ENCODE measurements at places on chromosomes 11 and 22.
A peak's percentile ranks its signal among the peaks of the same experiment; 100 is the strongest.

DNA sequence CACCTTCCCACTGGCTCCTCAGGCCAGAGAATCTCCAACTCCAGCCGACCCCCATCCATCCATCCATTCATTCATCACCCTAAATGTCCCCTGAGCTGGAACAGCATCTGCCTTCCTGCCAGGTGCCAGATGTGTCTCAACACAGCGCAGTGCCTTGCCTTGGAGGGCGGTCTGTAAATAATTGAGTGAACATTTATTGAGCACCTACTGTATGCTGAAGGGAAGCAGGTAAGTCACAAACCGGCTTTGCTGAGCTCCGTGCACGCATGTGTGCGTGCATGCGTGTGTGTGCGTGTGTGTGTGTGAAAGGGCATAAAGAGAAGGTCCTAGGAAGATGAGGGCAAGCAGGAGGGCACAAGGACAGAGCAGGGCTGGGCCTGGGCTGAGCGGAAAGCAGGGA, 10.2 kb downstream of the KCNJ4 start:
- DNase-seq, result no peak

GRCh38 chr11:125463590-125464269, 32.3 kb downstream of the FEZ1 start:
- DNase-seq, result no peak

DNA sequence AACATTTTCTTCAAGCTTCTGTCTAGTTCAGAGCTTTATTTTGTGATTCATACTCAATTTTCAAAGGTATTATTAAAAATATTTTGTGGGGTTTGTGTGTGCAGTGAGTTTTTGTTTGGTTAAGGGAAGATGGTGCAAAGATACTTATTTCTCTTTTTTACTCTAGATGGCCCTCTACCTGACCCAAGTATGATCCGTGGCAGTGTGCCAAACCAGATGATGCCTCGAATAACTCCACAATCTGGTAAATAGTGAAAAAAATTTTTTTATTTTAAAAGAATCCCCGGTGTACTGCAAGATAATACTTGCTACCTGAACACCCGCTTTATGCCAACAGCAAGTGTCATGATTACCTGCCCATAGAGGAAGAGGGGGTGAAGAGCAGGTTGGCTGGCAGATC, 54.2 kb downstream of the EP300 start:
- DNase-seq, result no peak

DNA sequence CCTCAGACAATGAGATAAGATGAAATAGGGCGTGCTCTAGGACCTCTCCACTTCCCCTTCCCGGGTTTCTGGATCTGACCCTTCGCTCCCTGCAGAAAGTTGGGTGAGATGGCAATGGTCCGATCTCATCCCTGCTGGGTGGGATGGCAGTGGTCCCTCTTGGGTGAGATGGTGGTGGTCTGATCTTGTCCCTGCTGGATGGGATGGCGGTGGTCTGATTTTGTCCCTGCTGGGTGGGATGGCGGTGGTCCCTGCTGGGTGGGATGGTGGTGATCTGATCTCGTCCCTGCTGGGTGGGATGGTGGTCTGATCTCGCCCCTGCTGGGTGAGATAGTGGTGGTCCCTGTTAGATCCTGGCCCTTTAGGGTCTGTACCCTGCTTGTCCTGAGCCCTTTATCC, 21.3 kb downstream of the ST14 start:
- no peak for DNase-seq

DNA sequence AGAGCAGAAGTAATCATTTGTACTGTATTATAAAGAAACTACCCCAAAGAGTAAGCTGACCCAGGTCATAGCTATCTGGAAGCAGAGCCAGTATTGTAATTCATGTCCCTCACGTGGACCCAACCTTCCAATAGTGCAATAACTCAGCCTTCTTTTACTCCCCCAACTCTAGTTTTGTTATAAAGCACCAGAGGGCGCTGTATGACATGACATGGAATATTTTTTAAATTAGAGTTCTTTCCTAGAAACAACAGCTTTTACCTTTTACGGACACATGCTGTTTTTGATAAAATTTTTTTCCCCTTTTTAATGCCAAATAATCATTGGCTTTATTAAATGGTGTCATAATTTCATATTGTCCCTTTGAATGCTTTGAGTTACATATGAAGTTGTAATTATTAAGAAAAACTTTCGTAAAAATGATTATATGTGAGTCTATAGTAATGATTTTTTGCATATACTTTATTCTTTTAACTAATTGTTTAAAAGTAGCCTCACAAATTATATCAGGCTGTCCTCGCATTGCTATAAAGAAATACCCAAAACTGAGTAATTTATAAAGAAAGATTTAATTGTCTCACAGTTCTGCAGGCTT, 76.9 kb downstream of the DKK3 start:
- peak; percentile 13 for DNase-seq

- no peak for DNase-seq
Measured at GRCh38 chr11:74276581-74276980, 34.9 kb downstream of the P4HA3 start.

DNA sequence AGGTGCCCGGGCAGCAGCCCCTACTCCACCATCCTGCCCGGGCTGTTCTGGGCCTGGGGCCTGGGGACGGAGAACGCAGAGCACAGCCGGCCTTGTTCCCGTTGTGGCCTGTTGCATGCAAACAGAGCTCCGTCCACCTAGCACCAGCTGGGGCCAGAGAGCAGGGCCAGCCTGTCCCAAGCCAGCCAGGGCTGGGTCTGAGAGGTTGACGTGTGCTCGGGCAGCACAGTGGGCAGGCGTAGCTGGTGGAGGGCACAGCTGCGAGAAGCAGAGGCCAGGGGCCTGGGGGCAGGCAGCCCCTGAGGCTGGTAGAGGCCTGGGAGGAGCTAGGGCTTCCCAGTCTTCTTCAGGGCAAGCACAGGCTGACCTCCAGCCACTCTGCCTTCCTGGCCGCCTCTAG, 1192.6 kb downstream of the BRD1 start:
- DNase-seq, result no peak

DNA sequence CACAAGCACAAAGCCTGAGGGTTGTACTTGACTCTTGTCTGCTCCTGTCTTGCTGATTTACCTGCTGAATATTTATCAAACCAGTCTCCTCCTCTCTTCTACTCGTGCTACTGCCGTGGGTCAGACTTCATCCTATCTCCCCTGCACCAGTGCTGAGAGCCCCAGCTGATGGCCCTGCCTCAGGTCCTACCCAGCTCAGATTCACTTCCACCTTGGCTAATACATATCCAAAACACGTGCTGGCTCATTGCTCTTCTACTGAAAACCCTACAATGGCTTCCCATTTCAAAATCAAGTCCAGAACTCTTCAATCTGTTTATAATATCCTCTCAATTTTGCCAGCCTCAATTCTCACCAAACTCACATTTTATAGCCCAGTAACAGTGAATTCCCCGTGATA, 48.3 kb downstream of the RAB30 start:
- DNase-seq, result no peak

- no peak for DNase-seq
Measured at GRCh38 chr22:42869888-42870480, 12.9 kb upstream of the ARFGAP3 start.

DNA sequence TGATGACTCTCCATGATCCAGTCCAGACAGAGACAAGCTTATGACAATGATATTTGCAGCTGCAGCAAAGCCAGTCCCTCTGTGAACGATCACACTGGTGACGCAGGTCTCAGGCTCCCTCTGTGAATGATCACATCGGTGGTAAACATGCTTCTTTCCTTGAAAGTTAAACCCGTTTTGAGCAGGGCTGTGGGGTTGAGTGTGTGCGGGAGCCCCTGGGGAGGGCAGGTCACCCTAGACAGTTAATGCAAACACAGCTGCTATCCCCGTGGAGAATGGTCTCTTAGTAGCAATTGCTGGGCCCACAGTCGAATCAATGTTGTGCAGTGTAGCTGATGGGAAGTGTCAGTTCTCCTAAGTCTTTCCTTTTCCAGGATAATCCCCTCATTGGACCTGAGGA, 71.0 kb upstream of the KIRREL3 start:
- no peak for DNase-seq
